Amygdala (tissue), 56 donors: ENCODE measurements at places on chromosomes 13 and 19.

GRCh38 chr13:50758796-50759195 is 84.7 kb downstream of the DLEU7 start:
- no peak for DNase-seq

GRCh38 chr13:79775830-79776229 is 294.9 kb downstream of the NDFIP2 start:
- DNase-seq = no peak

GRCh38 chr19:4196587-4197148 is 14.2 kb downstream of the ANKRD24 start:
- no peak for DNase-seq

DNA sequence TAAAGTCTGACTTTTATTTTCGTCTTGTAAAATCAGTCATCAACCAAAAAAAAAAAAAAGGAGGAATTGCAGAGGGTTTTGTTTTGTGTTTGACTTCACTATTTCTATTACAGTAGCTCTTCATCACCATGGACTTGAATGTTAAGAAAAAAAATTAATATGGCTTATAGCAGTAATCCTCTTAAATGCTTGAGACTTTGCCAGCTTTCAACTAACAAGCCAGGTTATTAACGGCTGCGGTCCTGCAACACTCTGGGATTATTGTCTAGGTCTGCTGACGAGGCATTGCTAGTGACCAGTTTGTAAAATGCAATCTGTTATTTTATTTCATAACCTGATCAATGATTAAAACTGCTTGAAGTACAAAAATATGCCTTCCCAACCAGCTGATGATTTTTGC is 647.2 kb upstream of the KLHL1 start:
- no peak for DNase-seq

GRCh38 chr13:99144306-99144705 is 56.3 kb upstream of the UBAC2 start:
- no peak for DNase-seq

DNA sequence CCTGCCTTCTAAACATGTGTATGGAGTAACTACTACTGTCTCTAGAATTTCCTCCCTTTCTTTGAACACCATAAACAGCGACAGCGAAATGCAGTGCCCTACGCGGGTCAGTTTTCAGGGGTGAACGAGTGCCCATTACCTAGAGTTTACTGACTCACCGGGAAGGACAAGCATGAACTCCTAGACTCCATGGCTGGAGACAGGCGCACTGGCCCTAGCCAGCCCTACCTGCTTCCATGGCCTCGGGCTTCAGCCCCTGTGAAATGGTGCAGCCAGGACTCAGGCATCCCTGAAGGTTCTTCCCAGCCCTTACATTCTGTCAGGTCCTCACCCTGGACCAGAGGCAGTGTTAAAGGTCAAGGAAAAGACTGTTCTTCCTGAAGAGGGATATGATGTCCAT is 8.5 kb downstream of the RANBP3 start:
- DNase-seq = no peak

GRCh38 chr13:76875271-76875815 is 10.9 kb downstream of the KCTD12 start:
- no peak for DNase-seq

DNA sequence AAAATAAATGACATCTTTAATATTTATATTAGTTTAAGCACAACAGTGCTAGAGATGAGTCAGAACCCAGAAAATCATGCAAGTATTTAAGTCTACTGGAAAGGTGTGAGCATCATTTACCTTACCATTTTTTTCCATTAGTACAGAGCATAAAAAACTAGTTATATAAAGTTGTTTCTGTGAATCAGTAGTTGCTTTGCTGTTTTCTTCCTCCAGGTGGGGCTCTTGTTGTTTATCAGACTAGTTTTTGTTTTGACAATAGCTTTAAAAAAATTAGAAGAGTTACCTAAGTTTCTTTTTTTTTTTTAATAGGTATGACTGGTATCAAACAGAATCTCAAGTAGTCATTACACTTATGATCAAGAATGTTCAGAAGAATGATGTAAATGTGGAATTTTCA is 12.7 kb downstream of the SUGT1 start:
- DNase-seq = no peak

GRCh38 chr13:111952032-111952431 is 114.9 kb upstream of the SOX1 start:
- no peak for DNase-seq

GRCh38 chr13:98581971-98582702 is 5.2 kb upstream of the STK24 start:
- DNase-seq = no peak

GRCh38 chr13:31859571-31859970 is 120.2 kb downstream of the RXFP2 start:
- no peak for DNase-seq

DNA sequence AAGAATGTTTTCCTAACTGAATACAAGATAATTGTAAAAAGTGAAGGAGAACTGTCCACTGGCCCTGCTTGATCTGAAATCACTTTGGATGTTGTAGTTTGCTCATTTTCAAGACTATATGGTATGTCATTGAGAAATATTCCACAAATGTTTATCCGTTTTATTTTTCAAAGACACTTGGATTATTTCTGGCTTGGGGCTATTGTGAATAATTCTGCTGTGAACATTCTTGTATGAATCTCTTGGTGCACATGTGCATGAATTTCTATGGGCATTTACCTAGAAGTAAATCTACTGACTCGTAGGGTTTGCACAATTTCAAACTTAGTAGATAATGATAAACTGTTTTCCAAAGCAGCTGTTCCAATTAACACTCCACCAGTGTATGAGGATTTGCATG is 8.6 kb downstream of the RXFP2 start:
- no peak for DNase-seq

DNA sequence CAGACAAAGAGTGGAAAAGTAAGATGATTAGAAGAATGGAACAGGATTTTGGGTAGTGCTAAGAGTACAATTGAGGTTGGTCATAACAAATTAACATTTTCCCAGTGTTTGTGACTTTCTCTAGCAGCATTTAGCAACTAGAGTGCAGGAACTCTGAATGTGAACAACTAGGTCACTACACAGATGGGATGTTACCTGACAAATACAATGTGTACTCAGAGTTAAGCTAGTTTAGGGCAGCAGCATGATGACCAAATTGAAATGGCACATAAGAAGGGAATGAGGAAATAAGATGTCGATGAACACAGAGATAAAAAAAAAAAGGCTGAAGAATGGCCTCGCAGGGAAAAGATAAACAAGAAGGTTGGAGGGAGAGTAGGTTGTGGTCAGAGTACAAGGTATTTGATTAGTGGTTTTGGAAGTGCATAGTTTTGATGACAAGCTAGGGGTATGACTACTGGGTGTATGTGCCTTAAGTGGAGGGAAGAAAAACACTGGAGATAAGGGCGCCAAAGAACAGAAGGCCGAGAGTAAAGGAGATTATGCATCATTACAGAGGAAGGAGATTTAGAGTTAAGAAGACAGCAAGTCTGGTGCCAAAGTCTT is 381.1 kb downstream of the FGF14 start:
- DNase-seq = no peak

DNA sequence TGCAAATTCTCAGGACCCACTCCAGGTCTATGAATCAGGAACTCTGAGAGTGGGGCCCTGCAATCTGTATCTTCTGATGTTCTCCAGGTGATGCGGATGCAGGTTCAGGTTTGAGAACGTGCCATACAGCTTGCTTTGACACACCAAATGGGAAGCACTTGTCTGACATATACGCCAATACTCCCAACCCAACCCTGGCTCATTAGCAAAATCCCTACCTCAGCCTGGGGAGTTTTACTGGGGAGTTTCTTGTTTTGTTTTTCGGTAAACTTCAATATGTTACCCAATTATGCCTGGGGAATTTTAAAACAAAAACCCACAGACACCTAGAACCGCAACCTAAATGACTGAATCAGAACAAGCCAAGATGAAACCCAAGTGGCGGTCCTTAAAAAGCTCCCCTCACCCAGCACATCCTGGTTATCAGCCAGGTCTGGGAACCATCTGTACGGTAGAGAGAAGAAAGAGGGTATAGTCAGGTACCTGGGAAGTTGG is 41.2 kb downstream of the ABCC4 start:
- DNase-seq = no peak

GRCh38 chr13:24207841-24208667 is 47.5 kb downstream of the SPATA13 start:
- no peak for DNase-seq

DNA sequence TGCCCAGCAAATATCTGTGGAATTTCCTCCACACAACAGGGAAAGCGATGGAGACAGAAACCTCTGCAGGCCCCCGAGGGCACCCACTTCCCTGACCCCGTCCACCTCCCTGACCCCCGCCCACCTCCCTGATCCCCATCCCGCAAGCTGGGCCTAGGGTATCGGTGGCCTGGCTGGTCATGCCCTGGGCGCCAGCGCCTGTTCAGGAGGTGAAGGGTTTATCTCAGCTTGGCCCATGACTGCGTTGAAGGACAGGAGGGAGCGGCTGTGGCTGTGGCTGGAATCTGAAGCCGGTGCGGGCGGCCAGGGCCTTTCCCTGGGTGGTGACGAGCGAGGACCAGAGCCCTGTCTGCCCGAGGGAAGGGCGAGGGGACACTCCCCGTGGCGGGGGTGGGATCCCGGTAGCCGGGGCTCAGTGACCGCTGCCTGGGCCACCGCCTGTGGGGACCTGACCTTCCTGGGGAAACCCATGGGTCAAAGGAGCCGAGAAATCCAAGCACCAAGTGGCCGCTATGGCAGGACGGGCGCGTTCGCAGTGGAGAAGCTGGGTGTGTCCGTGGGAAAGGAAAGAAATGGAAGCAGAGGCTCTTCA is 20.7 kb downstream of the GAS6 start:
- no peak for DNase-seq

DNA sequence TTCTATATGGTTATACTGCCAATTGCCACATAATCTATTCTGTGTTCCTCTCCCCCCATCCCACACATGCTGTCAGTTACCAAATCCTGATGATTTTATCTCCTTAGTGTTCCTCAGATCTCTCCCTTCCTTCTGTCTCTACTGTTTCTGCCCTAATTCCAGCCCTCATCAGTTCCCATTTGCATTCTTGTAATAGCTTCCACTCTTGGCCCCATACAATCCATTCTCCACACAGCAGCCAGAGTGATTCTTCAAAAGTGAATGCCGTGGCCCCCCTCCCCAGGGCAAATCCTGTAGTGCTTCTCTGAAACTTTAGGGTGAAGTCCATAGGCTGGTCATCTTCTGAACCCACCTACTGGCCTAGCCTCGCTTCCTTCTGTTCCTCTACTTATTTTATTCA is 114.4 kb downstream of the ZAR1L start:
- no peak for DNase-seq

GRCh38 chr19:2081873-2082810 is 14.0 kb downstream of the MOB3A start:
- DNase-seq = no peak

DNA sequence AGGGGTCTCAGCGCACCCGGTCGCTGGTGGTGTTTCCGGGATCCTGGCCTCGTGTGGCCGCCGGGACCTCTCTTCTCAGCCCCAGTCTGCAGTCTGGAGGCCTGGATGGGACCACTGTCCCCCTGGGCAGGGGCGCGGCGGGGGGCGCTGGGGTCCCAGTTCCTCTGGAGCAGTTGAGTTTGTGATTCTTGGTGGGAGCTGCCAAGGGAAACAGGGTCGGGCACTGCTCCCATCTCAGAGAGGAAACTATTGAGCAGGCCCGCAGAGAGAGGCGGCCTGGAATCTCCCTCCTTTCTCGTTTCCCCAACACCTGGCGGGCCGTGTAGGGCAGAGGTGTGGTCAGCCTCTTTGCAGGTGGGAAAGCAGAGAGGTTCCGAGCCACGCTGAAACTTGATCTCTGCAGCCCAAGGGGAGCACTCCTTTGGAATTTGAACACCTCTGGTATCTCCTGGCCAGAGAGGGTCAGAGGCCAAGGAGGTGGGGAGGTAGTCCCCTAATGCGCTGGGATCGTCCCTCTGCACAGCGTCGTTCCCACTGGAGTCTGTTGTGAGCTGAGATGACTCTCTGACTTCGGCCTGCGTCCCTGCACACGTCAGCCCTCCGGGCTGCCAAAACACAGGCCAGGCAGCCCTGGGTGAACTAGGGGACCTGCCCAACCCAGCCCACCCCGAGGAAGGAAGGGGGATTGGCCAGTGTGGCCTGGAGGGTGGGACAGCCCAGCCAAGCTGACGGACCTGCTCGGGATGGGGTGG is 741 bp downstream of the PLEKHF1 start:
- DNase-seq = no peak

DNA sequence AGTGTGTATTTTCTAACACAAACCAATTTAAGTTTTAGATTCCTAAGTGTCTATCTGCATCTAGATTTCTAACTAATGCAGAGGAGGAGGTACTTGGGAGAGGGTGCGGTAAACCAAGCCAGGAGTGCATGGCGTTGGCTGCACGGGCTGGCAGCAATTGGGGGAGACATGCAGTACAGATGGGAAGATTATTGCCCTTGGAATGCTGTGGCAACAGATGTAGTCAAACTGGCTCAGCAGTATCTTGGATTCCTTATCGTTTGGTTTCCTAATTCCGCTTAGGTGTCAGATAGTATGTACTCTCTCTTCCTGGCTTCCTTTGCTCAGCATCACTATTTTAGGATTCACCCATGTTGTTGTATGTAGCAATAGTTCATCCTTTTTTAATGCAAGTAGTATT is 29.4 kb upstream of the STK24 start:
- DNase-seq = no peak

- no peak for DNase-seq
These were observed 772 bp downstream of the SIGLEC8 start for GRCh38 chr19:51457351-51458013.

GRCh38 chr13:48231080-48231479 is 1.9 kb upstream of the ITM2B start:
- DNase-seq = no peak

DNA sequence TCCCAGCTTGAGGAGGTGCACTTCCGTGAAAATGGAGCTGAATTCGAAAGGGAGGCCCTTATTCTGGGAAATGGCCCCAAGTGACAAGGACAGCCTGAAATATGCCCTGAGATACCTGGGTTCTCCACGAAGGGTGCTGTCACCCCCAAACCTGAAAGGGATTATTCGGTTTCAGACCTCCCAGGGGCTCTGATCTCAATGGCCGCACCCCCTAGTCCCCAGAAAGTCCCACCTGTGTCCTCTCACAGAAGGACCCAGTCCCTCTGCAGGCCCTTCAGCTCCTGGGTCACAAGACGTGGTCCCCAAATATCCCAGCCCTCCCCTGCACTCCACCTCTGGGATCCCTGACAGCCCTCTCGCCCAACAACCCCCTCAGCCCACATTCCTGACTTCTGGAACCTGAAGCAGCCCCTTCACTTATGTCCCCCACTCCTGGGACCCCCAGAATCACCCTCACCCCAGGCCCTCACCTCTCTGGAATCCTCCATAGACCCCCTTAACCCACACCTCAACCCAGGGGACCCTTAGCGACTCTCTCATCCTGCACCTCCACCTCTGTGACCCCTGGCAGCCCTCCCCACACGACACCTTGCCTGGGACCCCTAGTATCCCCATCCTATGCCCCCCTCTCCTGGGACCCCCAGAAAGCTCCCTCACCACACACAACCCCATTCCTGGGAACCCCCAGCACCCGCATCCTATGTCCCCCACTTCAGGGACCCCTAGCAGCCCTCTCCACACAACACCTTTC is 606 bp downstream of the SYNGR4 start:
- no peak for DNase-seq

- DNase-seq = no peak
These were observed 3.1 kb downstream of the SCN1B start for GRCh38 chr19:35033067-35034004.
